ENCODE measurements at places on chromosomes 13 and 19. TPM values are rescaled to one million over a fixed set of nuclear protein-coding genes. Genes with fewer than 3 reads are reported as not detected.
A peak's percentile ranks its signal among the peaks of the same experiment; 100 is the strongest.

DNA sequence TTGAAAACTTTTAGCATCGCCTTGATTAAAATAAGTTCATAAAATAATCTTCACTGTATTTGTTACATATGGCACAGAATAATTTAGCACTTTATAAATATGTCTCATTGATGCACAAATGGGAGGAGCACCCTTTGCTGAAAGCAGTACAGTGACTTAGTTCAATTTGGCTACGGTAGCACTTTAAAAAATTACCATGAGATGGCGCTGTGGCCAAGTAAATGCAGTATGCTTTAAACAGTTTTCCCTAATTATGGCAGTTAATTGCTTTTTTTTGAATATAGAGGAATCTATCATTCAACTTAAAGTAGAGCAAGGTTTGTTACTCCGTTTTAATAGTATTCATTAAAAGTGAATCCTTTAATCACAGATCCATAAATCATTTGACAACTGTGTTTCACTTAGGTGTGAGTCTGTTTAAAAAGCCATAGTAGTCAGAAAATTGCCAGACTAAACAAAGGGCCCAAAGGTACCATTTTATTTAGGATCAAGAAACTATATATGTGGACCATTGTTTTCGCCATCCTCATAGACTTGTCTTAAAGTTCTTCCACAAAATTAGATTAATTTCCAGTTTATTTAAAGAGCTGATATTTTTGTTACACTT lies 34.7 kb upstream of the ESD start:
- DNase-seq: peak; percentile 44

DNA sequence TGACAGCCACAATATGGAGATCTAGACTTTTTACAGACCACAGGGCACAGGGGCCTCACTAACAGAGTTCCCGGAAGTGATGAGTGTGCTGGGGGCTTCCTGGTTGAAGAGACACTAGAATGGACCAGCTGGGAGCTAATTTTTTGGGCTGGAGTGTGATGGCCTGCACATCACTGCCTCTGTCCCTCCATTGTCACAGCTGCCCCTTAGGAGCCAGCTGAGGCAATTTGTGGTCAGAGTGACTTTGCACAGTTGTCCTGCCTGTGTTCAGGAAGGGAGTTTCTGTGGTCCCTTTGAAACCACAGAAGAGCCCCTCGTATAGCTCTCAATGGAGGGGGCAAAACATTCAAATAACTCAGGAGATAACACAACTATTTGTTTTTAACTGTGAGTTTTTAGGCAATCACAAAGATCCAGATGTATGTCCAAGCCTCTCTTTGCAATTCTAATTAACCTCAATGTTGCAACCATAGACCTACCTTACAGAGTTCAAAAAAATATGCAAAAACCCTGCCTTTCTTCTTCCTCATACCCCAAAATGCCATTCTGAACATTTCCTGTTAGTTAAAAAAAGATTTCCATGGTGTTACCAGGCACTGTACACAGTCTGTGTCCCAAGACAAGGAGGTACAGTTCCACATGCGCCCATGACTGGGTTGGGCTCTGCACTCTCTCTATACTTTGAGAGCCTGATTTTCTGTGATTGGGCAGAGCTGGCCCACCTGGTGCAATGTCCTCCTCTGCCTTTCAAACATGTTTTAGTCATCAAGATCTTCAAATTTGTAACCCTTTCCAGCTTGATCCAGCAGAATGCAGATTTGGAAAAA lies 2.4 kb downstream of the ALOX5AP start:
- no peak for DNase-seq

DNA sequence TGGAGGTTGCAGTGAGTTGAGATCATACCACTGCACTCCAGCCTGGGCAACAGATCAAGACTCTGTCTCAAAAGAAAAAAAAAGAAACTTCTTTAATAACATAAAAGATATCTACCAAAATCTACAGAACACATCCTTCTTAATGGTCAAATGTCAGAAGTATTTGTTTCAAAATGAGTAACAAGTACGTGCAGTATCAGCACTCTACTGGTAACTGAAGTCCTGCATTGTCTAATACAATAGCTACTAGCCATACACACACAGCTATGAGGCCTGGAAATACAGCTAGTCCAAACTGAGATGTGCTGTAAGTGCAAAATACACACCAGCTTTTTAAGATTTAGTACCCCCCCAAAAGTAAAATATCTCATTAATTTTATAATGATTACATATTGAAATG lies 88.1 kb downstream of the TSC22D1 start:
- DNase-seq: no peak

- no peak for DNase-seq
These were observed 3.4 kb downstream of the NDUFS7 start for GRCh38 chr19:1386945-1387683.

Gene GADD45B
- 17.9 TPM for total RNA-seq

- no peak for DNase-seq
These were observed 22.6 kb downstream of the CEBPA start for GRCh38 chr19:33279430-33280350.

- no peak for DNase-seq
These were observed 15.4 kb downstream of the RB1 start for GRCh38 chr13:48318821-48319511.

Gene LILRB2
- not detected for total RNA-seq

Gene FOXA3
- 24.6 TPM for total RNA-seq

DNA sequence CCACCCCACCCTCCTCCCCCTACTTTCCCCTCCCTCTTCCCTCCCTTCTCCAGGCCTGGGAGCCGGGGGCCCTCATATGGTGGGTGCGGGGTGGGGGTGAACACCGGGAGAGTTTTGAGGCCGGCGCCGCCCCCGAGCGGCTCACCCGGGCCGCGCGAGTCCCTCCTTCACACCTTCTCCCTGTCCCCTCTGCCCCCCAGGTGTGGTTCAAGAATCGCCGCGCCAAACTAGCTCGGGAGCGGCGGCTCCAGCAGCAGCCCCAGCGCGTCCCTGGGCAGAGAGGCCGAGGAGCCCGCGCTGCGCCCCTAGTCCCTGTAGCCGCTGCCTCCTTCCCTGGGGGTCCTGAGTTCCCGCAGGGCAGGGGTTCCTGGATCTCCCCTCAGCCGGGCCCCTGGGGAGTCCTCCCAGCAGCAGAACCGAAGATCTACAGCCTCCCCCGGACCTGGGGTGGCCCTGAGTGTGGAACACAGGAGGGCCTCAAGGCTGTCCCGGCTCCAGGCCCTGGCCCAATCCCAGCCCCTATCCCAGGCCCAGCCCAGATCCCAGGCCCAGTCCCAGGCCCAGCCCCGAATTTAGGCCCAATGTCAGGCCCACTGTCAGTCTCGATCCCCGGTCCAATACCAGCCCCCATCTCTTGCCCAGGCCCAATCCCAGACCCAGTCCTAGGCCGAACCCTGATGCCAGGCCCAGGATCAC lies 1.7 kb downstream of the TPRX2 start:
- DNase-seq: no peak
